Hippocampal formation (tissue), 2 donors: ENCODE measurements at places on chromosomes 1 and 21.

GRCh38 chr1:201686714-201687455, 142.1 kb upstream of the IPO9 start:
- DNase-seq, result no peak

GRCh38 chr1:16014509-16015482, 3.0 kb downstream of the HSPB7 start:
- DNase-seq, result no peak

DNA sequence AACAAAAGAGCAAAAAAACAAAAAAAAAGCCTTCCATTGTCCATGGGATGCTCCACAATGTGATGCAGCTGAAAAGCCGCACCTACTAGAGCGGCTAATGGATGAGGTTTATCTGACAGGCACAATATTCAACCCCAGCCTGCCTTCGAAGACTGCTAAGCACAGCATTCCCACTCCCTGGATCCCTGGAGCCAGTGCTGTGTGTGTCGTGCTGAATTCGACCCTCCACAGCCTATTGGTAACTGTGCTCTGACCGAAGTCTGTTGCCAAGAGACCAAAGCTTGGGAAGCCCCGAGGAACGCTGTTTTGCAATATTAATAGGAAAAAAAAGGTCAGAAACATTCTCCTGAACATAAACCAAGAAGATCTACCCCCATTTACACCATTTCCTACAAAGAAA, 57.2 kb upstream of the PUM1 start:
- DNase-seq, result no peak

DNA sequence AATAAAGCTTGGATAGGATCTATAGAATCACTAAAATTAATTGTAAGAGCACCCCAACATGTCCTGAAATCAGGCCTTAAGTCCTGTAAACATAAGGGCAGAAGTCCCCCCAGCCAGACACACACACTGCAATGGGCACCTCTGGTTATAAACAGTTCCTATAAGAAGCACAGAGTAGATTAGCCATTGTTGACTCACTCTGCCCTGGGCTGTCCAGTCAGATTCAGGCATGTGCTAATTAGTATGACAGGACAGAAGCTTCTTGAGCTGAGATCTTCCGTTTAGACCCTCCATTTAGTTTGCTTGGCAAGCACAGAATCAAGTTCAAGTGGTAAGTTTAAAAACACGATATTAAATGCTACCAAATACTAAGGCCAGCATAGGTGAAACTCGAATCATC, 11.8 kb upstream of the DENND1B start:
- DNase-seq, result no peak

DNA sequence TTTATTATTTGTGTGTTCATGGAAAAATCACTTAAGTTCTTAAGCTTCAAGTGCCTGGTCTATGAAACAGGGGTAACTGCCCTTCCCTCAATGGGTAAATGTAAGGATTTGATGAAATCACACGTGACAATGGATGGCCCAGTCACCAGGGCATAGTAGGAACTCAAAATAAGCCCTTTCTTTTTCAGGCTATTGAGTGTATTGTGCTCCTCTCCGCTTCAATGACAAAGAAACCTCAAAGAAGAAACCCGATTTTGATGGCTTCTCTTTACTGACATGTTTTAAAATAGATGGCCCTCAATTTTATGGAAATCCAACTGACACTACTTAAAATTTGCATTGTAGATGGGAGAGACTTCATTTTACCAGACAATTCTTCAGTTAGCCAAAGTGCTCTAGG, 543.5 kb downstream of the OMA1 start:
- DNase-seq, result no peak

DNA sequence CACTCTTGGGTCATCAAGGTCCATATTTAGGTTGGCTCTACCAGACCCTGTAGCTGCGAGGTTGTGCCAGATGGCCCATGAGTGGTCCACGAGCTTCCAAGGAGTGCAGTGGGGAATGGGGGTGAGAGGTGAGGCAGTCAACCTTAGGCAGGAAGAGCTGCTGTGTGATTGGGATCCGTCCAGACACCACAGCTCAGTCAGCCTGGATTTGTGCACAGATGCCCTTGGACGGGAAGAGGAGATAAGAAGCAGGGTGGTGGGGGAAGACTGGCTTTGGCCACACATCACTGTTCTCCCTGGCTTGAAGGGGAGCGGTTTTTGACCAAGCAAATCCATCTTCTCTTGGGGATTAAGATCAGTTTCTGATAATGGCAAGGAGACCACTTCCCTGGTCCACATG, 130.6 kb downstream of the IGSF21 start:
- DNase-seq, result no peak

GRCh38 chr21:35974775-35975174, 85.6 kb downstream of the SETD4 start:
- DNase-seq, result no peak

GRCh38 chr21:45152265-45152746, 77.9 kb downstream of the ADARB1 start:
- DNase-seq, result peak; percentile 21

GRCh38 chr1:40338745-40339419, 21.8 kb upstream of the COL9A2 start:
- peak; percentile 76 for DNase-seq

DNA sequence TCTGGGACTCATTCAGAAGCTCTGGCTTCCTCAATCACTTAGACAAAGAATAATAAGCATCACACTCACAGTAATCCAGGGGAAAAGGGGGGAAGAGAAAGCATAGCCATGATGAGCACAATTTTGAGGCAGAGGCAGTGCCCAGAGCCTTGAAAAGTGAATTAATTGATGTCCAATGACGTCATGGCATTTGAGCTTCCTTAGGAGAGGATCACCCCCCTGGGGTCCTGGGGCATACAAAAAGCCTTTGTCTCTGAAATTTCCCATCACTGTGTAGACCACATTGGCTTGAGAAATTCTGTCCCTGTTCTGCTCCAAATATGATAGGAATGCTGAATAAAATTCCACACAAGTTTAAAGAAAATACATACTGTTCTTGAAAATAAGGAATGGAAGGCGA, 84.3 kb upstream of the COA6 start:
- DNase-seq, result no peak

GRCh38 chr1:117003223-117003875, 1.8 kb downstream of the CD101 start:
- no peak for DNase-seq

DNA sequence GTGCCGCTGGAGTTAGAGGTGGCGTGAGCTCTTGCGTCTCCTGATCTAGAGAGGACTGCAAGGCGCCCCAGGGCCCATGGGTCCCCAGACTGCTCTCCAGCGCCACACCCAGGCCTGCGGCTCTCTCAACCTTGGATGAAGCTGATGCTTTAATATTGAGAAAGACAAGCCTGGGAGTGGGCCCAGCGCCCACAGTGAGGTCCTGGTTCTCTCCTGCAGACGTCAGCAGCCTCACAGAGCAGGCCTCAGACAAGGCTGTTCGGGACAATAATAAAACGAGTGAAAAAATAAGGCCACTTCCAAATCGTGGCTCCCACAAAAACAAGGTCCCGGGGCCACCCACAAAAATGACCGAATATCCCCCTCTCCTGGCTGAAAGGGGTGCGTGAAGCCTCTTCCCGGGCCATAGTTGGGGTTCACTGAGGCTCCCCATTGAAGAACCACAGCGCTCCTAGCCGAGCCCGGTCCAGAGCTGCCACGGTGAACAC, 6.0 kb upstream of the DNMT3L start:
- no peak for DNase-seq

GRCh38 chr21:45364468-45365185, 40.3 kb upstream of the COL18A1 start:
- no peak for DNase-seq

- DNase-seq, result no peak
Observed at GRCh38 chr1:103459346-103459745, 66.2 kb upstream of the RNPC3 start.

DNA sequence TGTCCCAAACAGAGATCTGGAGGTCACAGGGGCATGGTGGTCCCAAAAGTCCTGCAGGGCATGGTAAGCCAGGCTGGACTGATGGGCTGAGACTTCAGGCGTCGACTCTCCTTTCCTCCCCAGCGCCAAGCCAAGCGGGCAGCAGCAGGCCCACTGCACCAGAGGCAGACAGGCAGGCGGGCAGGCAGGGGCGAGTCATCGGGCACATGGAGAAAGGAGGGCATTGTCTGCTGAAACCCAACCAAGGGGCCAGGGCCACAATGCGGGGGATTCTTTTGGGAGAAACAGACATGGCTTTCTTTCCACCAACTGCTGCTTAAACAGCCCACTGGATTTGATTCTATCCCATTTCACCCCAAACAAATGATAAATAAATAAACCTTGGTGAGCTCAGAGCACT, 46.2 kb downstream of the TRABD2B start:
- peak; percentile 77 for DNase-seq

GRCh38 chr21:29350246-29350779, 51.6 kb downstream of the BACH1 start:
- DNase-seq, result no peak

DNA sequence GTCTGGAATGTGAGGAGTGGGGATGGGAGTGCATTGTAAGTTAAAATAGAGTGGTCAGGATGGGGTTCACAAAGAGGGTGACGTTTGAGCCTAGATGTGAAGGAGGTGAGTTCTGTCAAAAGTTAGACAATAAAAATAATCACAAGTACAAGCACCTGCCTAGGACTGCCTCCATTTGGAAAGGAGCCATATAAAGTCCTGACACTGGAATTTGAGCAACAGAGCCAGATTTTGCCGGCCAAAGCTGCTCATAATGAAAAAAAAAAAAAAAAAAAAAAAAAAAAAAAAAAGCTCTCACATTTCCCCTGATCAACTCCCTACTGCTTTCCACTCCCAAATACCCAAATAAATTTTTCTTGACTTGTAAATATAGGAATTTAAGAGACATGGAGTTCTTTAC, 4.1 kb downstream of the PALMD start:
- no peak for DNase-seq

DNA sequence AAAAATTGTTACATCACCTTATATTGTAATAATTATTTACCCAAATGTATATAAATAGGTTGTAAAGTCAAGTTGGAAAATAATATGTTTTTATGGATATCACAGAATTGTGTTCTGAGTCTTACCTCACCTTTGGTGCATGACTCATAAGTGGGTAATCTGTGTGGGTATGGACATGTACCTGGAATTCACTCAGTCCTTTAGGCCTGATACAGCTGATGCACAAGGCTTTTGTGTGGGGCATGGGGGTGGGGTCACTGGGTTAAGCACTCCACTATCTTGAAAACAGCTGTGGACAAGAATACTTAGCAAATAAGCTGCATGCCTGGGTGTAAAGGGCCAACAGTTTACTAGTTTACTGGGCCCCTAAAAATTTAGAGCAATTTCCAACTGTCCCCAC, 34.4 kb downstream of the INKA2 start:
- no peak for DNase-seq

- peak; percentile 29 for DNase-seq
Observed at GRCh38 chr21:43866260-43866629, 1.2 kb downstream of the AGPAT3 start.

- no peak for DNase-seq
Observed at GRCh38 chr1:244100704-244101453, 49.8 kb downstream of the ZBTB18 start.

GRCh38 chr21:14488672-14489204, 57.4 kb downstream of the SAMSN1 start:
- DNase-seq, result no peak

DNA sequence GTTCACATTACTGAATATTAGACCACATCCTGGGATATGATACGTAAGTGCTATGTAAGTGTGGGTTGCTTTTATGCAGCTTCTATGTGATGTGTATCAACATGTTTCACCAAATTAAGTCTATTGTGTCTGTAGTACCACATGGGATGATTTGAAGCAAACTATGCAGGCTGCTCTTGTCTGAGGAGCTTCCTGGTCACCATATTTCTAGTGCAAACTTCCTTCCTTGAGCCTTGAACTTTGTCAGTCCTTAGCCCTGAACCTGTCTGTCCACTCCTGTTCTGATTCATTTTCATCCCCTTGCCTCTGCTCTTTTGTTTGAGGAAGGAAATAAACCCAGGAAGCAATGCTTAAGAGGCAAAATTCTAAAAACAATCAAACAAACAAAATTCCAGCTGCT, 117.5 kb upstream of the VANGL1 start:
- DNase-seq, result no peak

DNA sequence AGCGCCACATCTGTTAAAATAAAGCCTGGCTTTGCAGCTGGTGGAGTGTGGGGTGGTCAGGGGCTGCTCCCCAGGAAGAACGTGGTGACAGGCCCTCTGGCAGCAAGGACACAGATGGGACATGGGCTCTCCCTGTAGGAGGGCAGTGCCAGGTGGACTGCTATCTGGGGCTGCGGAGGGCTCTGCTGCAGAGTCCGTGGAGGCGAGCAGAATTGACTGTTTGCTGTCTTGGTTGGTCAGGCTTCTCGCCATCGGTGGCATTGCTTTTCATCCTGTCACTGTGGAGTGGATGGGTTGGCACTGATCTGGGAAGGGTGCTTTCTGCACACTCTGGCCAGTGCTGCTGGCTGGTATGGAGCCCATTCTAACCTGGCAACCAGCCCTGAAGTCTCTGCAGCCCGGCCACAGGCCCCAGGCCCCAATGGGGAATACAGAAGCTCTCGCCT, 103.0 kb downstream of the LAMC2 start:
- DNase-seq, result no peak

DNA sequence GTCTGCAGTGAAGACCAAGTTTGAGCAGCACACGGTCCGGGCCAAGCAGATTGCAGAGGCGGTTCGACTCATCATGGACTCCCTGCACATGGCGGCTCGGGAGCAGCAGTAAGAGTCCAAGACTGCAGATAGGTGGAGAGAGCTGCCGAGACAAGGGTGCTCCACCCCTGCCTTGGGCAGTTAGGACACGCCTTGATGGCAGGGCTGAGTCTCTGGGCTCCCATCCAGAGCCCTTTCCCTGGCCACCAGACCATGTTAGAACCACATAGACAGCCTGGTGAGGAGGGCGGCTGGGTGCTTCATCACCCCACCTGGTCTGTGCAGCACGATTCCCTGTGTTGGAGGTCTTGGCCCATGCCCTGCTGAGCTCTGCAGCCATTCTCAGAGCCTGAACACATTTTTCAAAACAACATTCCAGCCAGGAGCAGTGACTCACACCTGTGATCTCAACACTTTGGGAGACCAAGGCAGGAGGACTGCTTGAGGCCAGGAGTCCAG, 17.3 kb upstream of the MIIP start:
- no peak for DNase-seq

DNA sequence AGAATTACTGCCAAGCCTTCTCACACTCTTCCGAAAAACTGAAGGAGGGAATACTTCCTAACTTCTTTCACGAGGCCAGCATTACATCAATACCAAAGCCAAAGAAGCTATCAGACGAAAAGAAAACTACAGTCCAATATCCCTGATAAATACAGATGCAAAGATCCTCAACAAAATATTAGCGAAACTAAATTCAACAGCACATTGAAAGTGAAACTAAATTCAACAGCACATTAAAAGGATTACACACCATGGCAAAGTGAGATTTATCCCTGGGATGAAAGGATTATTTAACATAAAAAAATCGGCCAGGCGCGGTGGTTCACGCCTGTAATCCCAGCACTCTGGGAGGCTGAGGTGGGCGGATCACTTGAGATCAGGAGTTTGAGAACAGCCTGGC, 176.8 kb downstream of the FAF1 start:
- DNase-seq, result no peak

DNA sequence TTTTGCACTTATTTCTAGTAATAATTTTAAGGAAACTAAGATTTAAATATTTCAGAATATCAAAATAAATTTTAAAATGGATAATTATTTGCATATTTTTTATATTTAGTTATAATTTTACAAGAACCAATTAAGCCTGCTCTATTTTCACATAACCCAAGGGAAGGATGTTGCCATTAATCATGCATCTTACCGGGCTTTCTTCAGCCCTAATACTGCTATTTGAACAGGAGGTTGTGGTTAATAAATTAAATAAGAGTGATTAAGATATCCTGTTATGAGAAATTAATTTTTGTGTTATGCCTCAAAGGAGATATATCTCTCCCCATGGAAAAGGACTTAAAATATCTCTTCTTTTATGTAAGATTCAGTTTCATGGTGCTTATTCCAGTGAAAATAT, 1415.8 kb upstream of the B3GALT2 start:
- no peak for DNase-seq
